Peyer's patch (tissue), 4 donors: ENCODE measurements at places on chromosomes 3 and 15.

DNA sequence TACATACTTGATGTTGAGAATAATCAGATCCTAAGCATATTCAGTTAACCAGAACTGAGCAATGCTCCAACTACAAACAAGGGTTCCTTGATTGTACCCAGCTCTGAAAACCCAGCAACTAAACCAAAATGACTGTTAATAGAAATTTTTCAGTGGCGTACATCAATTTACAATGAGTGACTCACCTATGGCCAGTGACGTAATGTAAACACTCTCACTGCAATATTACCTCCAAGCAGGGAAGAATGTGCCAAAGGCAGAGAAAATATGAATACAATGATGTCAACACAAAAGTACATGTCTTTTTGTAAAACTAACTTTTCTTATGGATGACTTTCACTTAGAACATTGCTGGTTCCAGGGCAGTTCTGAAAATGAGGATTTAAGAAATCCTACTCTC is 611.3 kb downstream of the EDEM1 start:
- DNase-seq: no peak

- no peak for DNase-seq
Measured at GRCh38 chr15:37891766-37892368, 42.6 kb upstream of the TMCO5A start.

DNA sequence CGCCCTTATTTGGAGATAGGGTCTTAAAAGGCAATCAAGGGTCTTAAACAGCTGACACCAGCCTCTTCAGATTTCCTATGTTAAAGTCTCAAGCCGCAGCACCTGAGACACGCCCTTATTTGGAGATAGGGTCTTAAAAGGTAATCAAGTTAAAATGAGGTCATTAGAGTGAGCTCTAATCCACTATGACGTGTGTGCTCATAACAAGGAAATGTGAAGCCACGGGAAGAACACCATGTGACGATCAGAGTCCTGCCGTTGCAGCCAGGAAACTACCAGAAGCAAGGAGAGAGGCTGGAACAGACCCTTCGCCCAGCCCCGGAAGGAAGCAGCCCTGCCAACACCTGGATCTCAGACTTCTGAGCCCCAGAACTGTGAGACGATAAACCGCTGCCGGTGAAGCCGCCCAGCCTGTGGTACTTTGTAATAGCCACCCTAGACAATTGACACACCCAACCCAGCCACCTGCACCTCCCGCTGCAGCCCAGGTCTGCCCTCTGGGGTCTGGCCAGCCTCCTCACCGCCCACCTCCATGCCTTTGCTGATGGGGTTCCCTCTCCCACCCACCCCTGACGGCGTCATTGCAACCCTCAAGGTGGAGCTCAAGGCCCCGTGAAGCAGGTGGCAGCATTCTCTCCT is 137.9 kb downstream of the MEGF11 start:
- DNase-seq: no peak

DNA sequence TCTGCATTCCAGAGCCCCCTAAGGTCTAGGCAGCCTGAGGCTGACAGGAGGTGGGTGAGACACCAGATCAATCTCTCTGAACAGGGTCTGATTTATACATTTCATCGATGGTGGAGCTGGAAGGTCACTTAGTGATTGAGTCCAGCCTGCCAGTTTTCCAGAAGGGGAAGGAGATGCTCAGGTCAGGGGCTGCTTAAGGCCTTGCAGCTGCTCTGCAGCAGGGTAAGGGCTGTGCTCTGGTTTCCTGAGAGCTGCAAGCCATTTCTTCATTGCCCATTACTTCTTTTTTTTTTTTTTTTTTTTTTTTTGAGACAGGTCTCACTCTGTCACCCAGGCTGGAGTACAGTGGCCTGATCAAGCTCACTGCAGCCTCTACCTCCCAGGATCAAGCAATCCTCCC is 10.7 kb downstream of the TADA3 start:
- DNase-seq: no peak

DNA sequence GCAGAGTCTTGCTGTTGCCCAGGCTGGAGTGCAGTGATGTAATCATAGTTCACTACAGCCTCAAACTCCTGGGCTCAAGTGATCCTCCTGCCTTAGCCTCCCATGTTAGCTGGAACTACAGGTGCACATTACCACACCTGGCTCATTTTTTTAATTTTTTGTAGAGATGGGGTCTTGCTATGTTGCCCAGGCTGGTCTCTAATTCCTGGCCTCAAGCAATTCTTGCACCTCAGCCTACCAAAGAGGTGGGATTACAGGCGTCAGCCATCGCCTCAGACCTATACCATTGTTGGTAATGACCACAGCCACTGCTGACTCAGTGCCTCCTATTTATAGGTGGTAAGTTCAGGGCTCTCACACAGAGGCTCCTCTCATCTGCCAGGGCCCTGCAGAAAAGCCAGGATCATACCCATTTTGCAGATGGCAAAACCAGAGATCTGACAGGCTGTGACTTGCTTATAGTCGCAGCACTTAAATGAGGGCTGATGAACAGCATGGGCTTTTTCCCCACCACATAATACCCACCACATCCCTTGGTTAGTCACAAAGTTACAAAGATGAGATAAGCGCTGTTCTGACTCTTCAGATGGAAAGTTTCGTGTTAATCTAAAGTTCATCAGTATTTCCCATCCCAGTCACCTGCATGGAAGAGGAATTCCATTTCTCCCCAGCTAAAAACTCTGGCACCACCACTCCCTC is 21.8 kb upstream of the SPATA12 start:
- DNase-seq: no peak

DNA sequence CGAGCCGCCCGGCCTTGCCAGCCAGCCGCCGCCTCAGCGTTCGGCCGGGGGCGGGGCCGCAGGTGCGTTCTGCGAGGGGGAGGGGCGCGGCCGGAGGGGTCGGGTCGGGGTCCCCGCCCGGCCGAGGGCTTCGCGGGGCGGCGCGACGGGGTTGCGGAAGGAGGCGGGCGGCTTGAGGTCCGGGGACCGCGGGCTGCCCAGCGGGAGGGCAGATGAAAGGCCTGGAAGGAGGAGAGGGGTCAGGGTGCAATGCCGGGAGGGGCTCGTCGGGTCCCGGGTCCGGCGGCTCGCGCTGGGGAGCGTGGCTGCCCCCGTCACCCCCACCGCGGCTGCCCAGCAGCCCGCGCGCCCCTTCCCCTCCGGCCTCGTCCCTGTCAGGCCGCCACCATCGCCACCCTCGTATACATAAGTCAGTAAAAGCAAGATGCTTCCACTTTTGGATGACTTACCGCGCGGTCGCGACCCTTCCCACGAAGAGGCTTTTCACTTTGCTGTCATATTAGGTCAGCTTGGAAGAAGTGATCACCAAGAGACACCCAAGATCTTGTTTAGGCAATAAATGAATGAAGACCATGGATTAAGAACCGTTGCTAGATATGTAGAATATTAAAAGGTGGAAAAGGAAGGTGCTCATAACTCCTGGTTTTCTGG is 620 bp upstream of the ANP32A start:
- peak; percentile 51 for DNase-seq

- DNase-seq: no peak
Measured at GRCh38 chr15:53807501-53807900, 48.0 kb upstream of the WDR72 start.

GRCh38 chr3:129020691-129021090 is 19.6 kb downstream of the EFCC1 start:
- no peak for DNase-seq

DNA sequence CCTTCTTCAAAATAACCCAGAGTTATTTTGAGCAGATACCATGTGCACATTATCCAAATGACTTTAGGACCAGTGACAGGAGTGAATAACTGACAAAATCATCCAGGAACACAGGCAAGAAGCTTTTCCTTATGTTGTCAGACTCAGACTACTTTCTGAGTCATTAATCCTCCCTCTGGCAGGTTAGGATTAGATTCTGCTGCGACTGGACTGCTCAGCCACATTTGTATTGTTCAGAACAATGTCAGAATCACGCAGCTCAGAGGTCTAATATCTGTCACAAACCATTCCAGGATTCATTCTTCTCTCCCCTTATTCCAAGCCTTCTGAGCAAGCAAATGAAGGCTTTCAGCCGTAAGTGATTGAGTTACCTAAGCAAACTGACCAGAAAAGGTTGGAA is 34.8 kb upstream of the FAM174B start:
- no peak for DNase-seq

GRCh38 chr3:197599089-197599765 is 43.5 kb upstream of the BDH1 start:
- DNase-seq: peak; percentile 89

GRCh38 chr3:32910954-32911353 is 40.5 kb upstream of the CCR4 start:
- no peak for DNase-seq

DNA sequence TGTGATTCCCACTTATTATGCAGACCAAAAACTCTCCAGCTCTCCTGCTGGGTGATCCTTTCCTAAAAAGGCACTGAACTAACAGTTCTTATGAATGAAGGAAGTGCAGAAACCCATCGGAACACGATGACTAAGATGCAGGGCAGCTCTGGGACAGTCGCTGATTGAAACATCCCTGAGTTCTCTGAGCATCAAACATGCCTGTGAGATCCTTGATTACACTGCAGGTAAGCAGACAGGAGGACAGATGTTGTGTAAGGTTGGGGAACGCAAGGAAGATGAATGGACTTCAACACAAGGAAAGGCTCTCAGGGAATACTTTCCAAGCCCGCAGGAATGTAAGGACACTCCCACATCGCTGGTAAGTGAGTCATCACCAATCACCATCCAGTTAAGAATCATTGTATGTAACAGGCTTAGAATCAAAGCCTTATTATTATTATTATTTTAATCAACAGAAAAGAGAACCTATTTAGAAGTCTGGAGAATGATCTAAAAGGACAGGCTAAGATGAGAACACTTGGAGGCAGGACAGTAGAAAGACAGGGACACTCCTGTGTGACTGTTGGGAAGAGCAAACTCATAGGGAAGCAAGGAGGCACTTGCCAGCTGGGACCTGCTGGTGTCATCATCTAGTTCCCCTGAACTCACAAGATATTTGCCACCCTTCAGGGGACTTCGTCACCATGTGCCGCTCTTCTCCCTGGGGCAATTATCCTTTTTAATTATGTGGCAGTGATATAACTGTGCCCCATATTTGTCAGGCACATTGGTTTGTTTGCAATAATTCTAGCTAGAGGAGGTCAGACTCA is 26.0 kb downstream of the TMEM158 start:
- no peak for DNase-seq

GRCh38 chr3:117722856-117723255 is 1013.3 kb downstream of the TUSC7 start:
- no peak for DNase-seq

DNA sequence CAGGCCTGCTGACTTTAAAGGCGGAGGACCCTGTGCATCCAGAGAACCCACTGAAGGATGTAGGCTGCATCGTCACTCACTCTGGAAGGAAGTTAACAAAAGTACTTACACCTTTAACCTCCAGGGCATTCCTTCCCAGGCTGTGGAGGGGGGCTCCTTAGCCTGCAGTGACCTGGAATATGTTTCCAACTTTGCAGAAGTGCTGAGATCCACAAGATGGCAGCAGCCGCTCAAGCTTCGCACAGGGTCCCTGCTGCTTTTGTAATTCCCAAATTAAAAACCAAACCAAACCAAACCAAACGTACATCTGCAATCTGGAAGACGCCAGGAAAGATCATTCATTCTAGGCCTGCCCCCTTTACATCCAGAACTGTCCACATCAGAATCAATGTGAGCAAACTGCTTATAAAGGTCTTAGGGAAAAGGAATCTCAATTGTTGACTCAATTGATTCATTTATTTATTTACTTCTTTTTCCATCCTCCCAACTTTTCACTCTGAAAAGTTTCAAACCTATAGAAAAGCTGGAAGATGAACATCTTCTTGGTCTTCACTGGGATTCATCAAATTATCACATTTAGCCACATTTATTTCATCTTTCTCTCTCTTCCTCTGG is 70.5 kb upstream of the KLHL25 start:
- DNase-seq: no peak
